Foreskin keratinocyte (primary cell): ENCODE measurements at places on chromosomes 3 and 15. TPM values are rescaled to one million over a fixed set of nuclear protein-coding genes. Genes with fewer than 3 reads are reported as not detected.

IL5RA gene
- total RNA-seq: not detected in 2 replicates

FAM240A gene
- not detected in 2 replicates for total RNA-seq

DUOX1 gene
- 16.3 and 17.8 TPM in 2 replicates for total RNA-seq

ACTC1 gene
- not detected in 2 replicates for total RNA-seq

SNX1 gene
- 63.6 and 70.7 TPM in 2 replicates for total RNA-seq

NEK10 gene
- 0.18 and 0.48 TPM in 2 replicates for total RNA-seq

COL7A1 gene
- 306 and 607 TPM in 2 replicates for total RNA-seq

MUSTN1 gene
- total RNA-seq: 0.65 and 1.2 TPM in 2 replicates

KNG1 gene
- total RNA-seq: not detected in 2 replicates

OXTR gene
- 0.63 and 0.95 TPM in 2 replicates for total RNA-seq

C2CD4A gene
- not detected in 2 replicates for total RNA-seq
